ENCODE measurements at places on chromosomes 4 and X.

- DNase-seq = no peak
- peaks cover 2% of the 10 kb centered on the region for H3K4me1 ChIP-seq
- H3K27me3 ChIP-seq = no peaks in the 10 kb centered on the region
- H3K36me3 ChIP-seq = peaks cover 7% of the 10 kb centered on the region
- H3K4me3 ChIP-seq = no peak overlapping the region
- no peak overlapping the region for H3K27ac ChIP-seq
These were observed 146.8 kb downstream of the DCTD start for GRCh38 chr4:182770259-182770995.

- no peaks in the 10 kb centered on the region for H3K27me3 ChIP-seq
- no peak for DNase-seq
- H3K27ac ChIP-seq = no peak overlapping the region
- H3K4me1 ChIP-seq = 0 out of 2 replicates have a peak, but pooled peaks cover 2% of the 10 kb centered on the region
These were observed 118.8 kb downstream of the ZNF827 start for GRCh38 chr4:145819853-145820181.

DNA sequence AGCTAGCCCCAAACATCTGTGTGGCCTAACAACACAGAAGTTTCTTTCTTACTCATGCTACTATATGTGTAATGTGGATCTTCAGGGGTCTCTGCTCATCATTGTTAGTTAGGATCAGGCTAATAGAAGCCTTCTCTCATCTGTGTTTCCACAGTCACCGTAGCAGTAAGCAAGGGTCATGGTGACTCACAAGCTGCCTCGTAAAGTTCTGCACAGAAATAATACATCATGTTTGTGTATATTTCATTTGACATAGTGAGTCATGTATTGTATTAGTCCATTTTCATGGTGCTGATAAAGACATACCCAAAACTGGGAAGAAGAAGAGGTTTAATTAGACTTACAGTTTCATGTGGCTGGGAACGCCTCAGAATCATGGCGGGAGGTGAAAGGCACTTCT, 38.7 kb downstream of the SLC4A4 start:
- H3K4me1 ChIP-seq = no peaks in the 10 kb centered on the region
- H3K27me3 ChIP-seq = no peaks in the 10 kb centered on the region
- H3K27ac ChIP-seq = no peak overlapping the region
- no peaks in the 10 kb centered on the region for H3K36me3 ChIP-seq
- no peak for DNase-seq

DNA sequence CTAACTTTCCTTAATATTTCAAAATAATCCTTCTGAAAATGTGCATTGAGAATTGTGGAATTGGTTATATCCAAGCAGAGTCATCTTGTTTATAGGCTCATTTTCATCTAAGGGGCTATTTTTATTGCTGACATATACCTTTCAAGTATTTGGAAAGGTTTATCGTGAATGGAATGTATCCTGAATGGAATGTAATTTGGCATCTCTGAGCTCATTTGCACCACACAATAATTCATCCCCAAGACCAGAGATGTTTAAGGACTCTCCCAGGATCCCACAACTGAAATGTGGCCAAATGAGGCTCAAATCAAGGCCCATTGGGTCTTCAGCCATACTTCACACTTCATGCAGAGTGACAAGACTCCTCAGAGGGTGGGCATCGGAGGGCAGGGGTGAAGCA, 7.5 kb upstream of the SETD7 start:
- no peak for DNase-seq
- no peaks in the 10 kb centered on the region for H3K4me1 ChIP-seq
- no peak overlapping the region for H3K27ac ChIP-seq
- H3K27me3 ChIP-seq = peaks cover 9% of the 10 kb centered on the region

GRCh38 chr4:155609455-155610059, 57.1 kb upstream of the GUCY1A1 start:
- no peak overlapping the region for H3K27ac ChIP-seq
- H3K36me3 ChIP-seq = no peaks in the 10 kb centered on the region
- H3K4me3 ChIP-seq = no peak overlapping the region
- H3K27me3 ChIP-seq = no peaks in the 10 kb centered on the region

GRCh38 chr4:17884063-17884462, 73.3 kb downstream of the NCAPG start:
- H3K4me1 ChIP-seq = no peaks in the 10 kb centered on the region
- no peaks in the 10 kb centered on the region for H3K27me3 ChIP-seq
- no peak for DNase-seq
- no peak overlapping the region for H3K27ac ChIP-seq
- no peaks in the 10 kb centered on the region for H3K36me3 ChIP-seq

DNA sequence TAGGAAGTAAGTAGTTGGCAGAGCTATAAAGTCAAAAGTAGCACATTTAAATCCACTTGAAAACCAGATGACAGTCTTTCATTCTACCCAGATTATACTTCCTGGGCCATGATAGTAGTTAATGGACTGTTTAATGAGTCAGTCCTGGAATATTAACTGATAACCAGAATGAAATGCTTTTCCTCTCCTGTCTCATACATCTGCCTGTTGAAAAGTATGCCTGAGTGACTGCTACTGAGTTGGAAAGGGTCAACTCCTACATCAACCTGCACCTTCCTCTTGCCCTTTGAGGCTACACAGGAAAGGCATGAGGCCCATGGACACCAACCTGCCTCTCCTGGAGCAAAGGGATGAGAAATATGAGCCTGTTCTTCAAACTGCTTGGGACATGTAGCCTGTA, 36.0 kb upstream of the COX7B2 start:
- no peak overlapping the region for H3K27ac ChIP-seq
- no peak overlapping the region for H3K4me3 ChIP-seq
- H3K36me3 ChIP-seq = no peaks in the 10 kb centered on the region

- DNase-seq = no peak
- no peaks in the 10 kb centered on the region for H3K27me3 ChIP-seq
- no peak overlapping the region for H3K27ac ChIP-seq
- no peaks in the 10 kb centered on the region for H3K36me3 ChIP-seq
- no peak overlapping the region for H3K4me3 ChIP-seq
These were observed 83.6 kb upstream of the LNX1 start for GRCh38 chr4:53674903-53675302.

- no peak overlapping the region for H3K27ac ChIP-seq
- H3K4me1 ChIP-seq = no peaks in the 10 kb centered on the region
- no peak overlapping the region for H3K4me3 ChIP-seq
- no peak for DNase-seq
- H3K36me3 ChIP-seq = no peaks in the 10 kb centered on the region
These were observed 57.2 kb downstream of the MFAP3L start for GRCh38 chr4:169968999-169969398.

DNA sequence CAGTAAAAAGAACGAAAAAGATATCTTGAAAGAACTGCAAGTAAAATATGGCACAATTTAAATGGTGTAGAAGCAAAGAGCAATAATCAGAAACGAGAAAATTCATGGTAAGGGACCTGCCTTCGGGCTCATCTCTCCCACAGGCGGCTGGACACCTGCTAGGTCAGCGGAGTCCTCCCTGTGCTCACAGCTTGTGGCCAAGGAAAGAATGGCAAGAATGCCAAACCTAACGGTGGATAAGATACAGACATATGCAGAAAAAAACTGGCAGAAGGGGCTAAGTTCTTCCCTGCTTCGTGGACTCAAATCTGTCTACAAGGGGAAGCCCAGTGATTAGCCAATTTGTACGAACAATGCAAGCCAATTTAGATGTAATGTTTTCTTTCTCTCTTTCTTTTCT, 152.1 kb upstream of the VCX start:
- H3K4me1 ChIP-seq = no peaks in the 10 kb centered on the region
- no peaks in the 10 kb centered on the region for H3K27me3 ChIP-seq
- H3K36me3 ChIP-seq = no peaks in the 10 kb centered on the region
- H3K27ac ChIP-seq = no peak overlapping the region

- no peaks in the 10 kb centered on the region for H3K27me3 ChIP-seq
- no peak overlapping the region for H3K4me3 ChIP-seq
- no peaks in the 10 kb centered on the region for H3K36me3 ChIP-seq
- H3K4me1 ChIP-seq = no peaks in the 10 kb centered on the region
- no peak overlapping the region for H3K27ac ChIP-seq
These were observed 18.0 kb downstream of the GRK4 start for GRCh38 chr4:2981256-2981819.

GRCh38 chr4:182306792-182307507, 63.7 kb downstream of the TENM3 start:
- no peaks in the 10 kb centered on the region for H3K27me3 ChIP-seq
- H3K27ac ChIP-seq = no peak overlapping the region

GRCh38 chr4:3255611-3256186, 6.7 kb downstream of the MSANTD1 start:
- no peaks in the 10 kb centered on the region for H3K36me3 ChIP-seq
- no peak overlapping the region for H3K27ac ChIP-seq
- no peaks in the 10 kb centered on the region for H3K4me1 ChIP-seq
- H3K27me3 ChIP-seq = no peaks in the 10 kb centered on the region
- no peak for DNase-seq
- H3K4me3 ChIP-seq = no peak overlapping the region

DNA sequence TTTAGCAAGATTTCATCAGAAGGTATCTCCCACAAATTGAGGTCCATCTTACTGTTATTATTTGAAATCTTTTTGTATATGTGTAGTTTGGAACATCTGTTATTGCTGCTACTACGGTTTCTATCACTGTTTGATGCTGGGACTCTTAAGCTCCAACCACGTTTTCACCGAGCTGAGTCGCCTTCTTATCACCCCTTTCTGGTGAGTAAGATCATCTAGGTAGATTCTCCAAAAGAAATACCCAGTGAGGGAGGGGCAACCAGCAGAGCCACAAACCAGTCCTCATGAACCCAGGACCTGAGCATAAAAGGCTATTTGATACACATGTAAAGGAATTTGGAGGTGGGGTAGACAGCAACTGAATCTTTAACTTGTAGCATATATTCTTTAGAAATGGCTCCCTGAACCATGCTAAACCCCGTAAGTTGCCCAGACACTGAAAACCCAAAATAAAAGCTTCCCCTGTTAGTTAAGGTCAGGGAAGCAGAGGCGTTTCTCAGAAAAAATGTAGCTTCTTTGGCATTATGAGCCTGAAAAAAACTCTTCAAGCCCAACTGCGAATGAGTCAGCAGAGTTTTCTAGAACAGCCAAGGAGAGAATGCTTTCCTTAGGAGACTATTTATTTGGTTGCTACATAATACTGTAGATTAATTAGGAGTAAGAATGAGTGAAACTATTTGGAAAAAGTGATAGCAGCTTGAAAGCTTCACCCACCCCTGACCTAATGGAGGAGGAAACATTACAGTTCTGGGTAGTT, 53.8 kb upstream of the ATXN3L start:
- no peak overlapping the region for H3K4me3 ChIP-seq
- H3K4me1 ChIP-seq = no peaks in the 10 kb centered on the region
- DNase-seq = no peak
- no peak overlapping the region for H3K27ac ChIP-seq

DNA sequence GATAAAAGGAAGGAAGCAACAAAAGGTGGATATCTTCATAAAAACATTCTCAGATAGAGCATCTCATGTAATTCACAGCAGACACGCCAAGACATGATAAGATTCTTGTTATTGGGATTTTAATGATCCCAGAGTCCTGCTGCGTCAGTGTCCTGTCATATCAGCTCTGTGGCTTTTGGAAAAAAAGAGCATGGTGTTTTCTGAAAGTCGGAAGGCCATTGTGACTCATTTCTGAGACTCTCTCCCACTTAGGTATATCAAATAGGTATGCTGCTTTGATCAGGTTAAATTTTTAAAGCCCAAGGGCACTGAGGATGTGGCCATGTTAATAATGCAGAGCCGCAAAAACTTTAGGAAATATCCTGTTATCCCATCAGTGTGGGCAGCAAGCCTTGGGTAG, 481.0 kb downstream of the KCNIP4 start:
- H3K27ac ChIP-seq = no peak overlapping the region
- no peaks in the 10 kb centered on the region for H3K36me3 ChIP-seq
- H3K4me1 ChIP-seq = no peaks in the 10 kb centered on the region
- no peak overlapping the region for H3K4me3 ChIP-seq

DNA sequence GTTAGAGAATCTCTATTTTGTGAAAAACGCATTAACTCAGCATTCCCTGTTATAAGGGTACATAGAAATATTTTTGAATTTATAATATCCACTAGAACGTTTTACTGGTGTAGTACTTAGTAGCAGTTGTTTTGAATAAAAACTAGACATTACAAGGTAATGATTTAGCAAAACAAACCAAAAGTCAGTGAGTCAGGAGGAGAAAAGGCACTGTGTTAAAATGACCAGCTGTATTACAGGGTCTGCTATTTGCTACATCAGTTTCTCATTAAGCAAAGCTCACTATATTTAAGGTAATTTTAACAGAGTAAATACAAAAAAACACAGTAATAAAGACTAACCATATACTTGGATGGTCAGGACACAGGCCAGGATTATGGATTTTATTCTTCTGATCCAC, 152.8 kb downstream of the RASL11B start:
- no peak overlapping the region for H3K4me3 ChIP-seq
- H3K4me1 ChIP-seq = no peaks in the 10 kb centered on the region
- no peak overlapping the region for H3K27ac ChIP-seq
- DNase-seq = no peak

- H3K36me3 ChIP-seq = no peaks in the 10 kb centered on the region
- H3K27ac ChIP-seq = no peak overlapping the region
- no peak overlapping the region for H3K4me3 ChIP-seq
- no peak for DNase-seq
- H3K4me1 ChIP-seq = no peaks in the 10 kb centered on the region
- no peaks in the 10 kb centered on the region for H3K27me3 ChIP-seq
These were observed 296.2 kb upstream of the AMOT start for GRCh38 chrX:113136836-113137235.

DNA sequence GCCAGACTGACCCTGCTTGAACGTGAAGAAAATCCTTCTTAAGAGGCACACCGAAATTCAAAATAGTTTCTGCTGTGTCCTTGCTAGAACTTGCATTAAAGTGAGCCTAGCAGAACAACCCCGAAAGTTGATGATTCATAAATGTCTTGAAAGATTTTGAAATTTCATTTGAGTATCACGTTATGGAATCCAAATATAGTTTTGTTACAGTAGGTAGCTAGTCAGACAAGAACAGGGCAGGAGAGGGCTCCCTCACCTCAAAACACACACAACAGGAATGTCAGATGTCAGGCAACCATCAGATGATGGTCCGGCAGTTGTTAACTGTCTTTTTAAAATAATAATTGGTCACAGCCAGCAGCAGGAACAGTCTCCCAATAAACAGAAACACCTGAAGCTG, 259.6 kb upstream of the GNPDA2 start:
- H3K27ac ChIP-seq = no peak overlapping the region
- H3K4me1 ChIP-seq = no peaks in the 10 kb centered on the region
- no peaks in the 10 kb centered on the region for H3K27me3 ChIP-seq
- no peak overlapping the region for H3K4me3 ChIP-seq
- DNase-seq = no peak
- no peaks in the 10 kb centered on the region for H3K36me3 ChIP-seq

Data from iPS DF 6.9 (cell line).